ENCODE measurements at places on chromosomes 12 and 14.

GRCh38 chr12:50188241-50188781 lies 21.1 kb upstream of the CERS5 start:
- DNase-seq = no peak

- no peak for DNase-seq
These were observed 130.3 kb upstream of the FUT8 start for GRCh38 chr14:65281991-65282895.

GRCh38 chr12:76611533-76611932 lies 52.0 kb upstream of the OSBPL8 start:
- DNase-seq = no peak

- no peak for DNase-seq
These were observed 133.5 kb upstream of the TMEM132C start for GRCh38 chr12:128133321-128134073.

DNA sequence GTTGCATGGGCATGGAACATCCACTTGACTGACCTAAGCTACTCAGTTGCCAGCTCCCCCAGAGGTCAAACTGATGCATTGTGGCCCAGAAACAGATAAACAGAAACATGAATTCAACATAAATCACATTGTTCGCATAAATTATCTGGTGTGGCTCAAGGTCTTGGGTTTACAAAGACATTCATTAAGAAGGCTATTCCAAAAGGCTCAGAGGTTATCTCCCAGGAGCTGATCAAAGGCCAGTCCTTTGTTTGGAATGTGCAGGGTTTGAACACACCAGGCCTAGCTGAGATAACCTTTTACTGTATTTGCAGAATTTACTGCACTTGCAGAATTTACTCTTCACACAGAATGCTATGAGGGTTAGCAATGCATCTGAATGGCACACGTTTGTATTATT lies 96.4 kb upstream of the DCD start:
- no peak for DNase-seq

GRCh38 chr14:24335461-24336171 lies 745 bp upstream of the ADCY4 start:
- DNase-seq = no peak

- DNase-seq = no peak
These were observed 27.7 kb upstream of the CMA1 start for GRCh38 chr14:24535737-24536136.

GRCh38 chr12:55712700-55713415 lies 3.0 kb upstream of the BLOC1S1 start:
- no peak for DNase-seq

DNA sequence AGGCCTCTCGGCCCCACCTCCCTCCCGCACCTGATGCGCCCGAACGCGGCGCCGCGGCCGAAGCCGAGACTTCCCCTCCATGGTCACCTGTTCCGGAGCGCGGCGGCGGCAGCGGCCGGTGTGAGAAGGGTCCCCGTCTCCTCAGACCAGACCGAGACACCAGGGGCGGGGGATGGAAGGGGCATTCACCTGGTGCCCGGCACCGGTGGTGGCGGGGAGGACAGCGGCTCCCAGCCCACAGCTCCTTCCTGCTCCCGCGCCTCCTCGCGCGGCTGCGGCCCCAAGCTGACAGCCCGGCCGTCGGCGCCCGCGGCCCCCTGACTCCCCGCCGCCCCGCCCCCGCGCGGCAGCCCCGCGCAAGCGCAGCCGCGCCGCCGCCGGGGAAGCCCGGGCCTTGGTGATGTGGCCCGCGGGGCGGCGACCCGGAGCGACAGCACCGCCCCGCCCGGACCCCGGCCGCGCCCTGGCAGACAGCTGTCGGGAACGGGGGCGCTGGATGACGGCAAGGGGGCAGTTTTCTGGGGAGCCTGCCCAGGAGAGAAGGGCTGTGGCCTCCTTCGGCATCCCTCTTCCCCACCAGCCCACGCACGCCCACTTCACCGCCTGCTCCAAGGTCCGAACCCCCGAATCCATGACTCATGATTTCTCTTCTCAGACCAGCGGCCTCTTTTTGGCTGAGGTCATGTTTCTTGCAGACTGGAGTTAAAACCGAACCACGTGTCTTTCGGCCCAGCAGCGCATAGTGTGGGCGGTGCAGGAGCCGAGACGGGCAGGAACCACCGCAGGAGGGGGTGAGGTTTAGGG lies at the start of gene SLC41A2:
SLC41A2 (minus strand) TSS at position 290 of the 804 bp plus-strand sequence. CDS start 29,763 bp downstream, outside the sequence.
- peak; percentile 74 for DNase-seq

GRCh38 chr12:33649992-33650391 lies 210.4 kb upstream of the SYT10 start:
- no peak for DNase-seq

GRCh38 chr12:127172861-127173260 lies 1094.1 kb upstream of the TMEM132C start:
- DNase-seq = no peak

DNA sequence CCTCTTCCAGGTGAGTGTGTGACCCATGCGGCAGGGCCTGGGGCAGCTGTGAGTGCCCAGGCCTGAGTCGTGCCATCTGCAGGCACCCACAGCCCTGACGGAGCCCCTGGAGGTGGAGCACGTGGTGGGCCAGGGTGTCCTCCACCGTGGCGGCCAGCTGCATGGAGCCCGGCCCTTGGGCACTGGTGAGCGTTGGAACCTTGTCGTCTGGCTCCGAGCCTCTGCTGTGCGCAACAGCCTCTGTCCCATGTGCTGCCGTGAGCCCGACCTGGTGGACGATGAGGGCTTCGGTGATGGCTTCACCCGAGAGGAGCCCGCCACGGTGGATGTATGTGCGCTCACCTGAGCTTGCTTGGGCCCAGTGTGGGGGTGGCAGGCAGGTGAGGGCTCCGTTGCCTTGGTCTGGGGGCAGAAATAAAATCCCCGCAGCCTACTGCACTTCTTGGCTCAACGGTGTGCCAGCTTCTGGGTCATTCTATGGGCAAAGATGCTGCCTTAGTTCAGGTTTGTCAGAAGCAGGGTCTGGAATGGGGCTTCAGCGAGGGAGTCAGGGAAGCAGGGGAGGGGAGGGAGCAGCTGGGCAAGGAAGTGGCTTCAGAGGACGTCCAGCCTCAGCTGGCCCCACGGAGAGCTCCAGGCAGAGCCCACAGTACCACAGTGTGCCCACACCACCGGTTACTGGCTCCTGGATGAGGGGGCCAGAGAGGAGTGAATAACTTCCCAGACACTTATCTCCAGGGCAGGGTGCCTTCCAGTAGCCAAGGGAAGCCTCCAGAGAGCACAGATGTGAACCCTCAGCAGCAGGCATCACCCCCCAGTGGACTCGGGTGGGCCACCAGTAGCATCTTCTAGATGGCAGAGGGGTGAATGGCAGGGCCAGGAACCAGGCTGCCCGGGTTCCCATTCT lies 1.2 kb upstream of the ARL6IP4 start:
- no peak for DNase-seq

GRCh38 chr12:33828326-33828725 lies 194.0 kb upstream of the ALG10 start:
- DNase-seq = no peak

DNA sequence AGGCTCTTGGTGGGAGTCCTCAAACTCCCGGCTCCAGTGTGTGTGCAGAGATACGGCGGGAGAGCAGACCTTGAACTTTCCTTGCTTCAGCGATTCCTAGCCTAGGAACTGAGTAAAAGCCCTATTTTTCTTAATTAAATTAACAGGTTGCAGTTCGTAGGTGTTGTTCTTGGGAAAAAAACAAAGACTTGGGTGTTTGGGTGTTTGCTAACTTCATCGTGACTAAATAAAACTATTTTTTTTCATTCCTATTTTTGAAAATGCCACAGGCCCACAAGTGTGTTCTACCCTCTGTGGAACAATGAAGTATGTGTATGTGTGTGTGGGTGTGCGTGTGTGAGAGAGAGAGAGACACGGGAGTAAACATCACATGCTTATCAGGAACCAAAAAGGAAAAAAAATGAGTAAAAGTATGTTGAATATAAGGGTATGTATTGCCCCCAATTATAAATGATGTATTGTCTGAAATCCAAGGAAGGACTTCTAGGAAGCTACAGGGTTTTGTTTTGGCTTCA lies 651 bp downstream of the TMEM117 start:
- no peak for DNase-seq

DNA sequence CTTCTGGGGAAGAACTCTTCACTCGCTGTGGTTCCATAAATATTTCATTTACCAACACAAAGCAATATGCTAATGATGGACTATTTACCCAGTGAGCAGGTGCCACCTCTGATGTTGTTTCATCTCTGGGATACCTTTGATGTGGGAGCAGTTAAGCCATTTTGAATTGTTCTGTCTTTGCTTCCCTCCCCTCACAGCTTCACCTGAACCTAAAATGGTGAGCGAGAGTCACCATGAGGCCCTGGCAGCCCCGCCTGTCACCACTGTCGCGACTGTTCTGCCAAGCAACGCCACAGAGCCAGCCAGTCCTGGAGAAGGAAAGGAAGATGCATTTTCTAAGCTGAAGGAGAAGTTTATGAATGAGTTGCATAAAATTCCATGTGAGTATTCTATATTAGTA lies 352.7 kb downstream of the SYT1 start:
- DNase-seq = no peak

GRCh38 chr14:34423445-34423844 lies 38.6 kb downstream of the SPTSSA start:
- no peak for DNase-seq

DNA sequence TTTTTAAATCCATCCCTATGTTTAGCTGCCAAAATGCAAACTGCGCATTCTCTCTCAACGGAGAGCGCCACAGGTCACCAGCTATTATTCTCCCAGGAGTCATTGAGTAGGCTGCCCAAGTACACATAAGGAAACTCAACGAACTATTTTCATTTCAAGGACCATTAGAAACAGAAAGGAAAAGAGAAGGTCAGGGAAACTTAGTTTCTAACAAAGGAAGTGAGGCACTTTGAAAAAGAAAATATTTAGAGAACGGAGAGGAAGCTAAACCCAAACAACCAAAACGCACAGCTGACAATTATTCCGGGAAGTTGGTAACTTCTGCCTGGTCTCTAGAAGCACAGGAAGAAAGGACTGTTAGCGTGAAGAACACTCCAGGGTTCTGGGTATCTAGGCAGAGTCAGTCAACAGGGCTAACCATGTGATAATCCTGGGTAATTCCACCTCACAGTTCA lies 23.5 kb downstream of the GPHB5 start:
- no peak for DNase-seq

All from stimulated activated CD4-positive, alpha-beta T cell treated with anti-CD3 and anti-CD28 coated beads, Interleukin-12 subunit alpha, Interleukin-12 subunit beta, amount 100 ng/mL, for 4 hours (primary cell).